ENCODE measurements at places on chromosomes 13 and 19. TPM values are rescaled to one million over a fixed set of nuclear protein-coding genes. Genes with fewer than 3 reads are reported as not detected.

Gene PCID2
- 68.6 TPM for total RNA-seq

Gene MYO16
- total RNA-seq = 0.93 TPM

Gene PEX11G
- total RNA-seq = not detected

Gene ZNF284
- 5.1 TPM for total RNA-seq

Gene CGB5
- total RNA-seq = not detected

Gene LGALS4
- 6.3 TPM for total RNA-seq

Gene PNMA8B
- 0.28 TPM for total RNA-seq

Gene GPR4
- total RNA-seq = not detected

Gene TEKTIP1
- total RNA-seq = 12.4 TPM

Gene KLK15
- total RNA-seq = not detected

Gene ANGPTL8
- total RNA-seq = not detected

Gene RGCC
- total RNA-seq = 166 TPM

Gene IRS2
- 55.9 TPM for total RNA-seq

Gene UGGT2
- not detected for total RNA-seq

Gene SRRM5
- total RNA-seq = 1.1 TPM

Gene SIRT6
- 35.7 TPM for total RNA-seq

Gene GRK1
- total RNA-seq = not detected

Gene VSTM2B
- not detected for total RNA-seq

Gene MYADM
- total RNA-seq = 70.9 TPM

Gene ZNF540
- 11.7 TPM for total RNA-seq

Gene MTMR6
- total RNA-seq = 16.3 TPM

Gene CALR3
- total RNA-seq = not detected

Gene LHFPL6
- not detected for total RNA-seq

Gene DKKL1
- not detected for total RNA-seq

Gene PALM3
- not detected for total RNA-seq

Gene C19orf38
- 1.8 TPM for total RNA-seq

Gene CEBPA
- 2.1 TPM for total RNA-seq

Gene CAMSAP3
- 0.51 TPM for total RNA-seq

Gene CEACAM3
- total RNA-seq = not detected

Gene LILRB2
- not detected for total RNA-seq

Gene CRYL1
- 16.3 TPM for total RNA-seq

Gene HRC
- total RNA-seq = not detected

Gene CGB2
- total RNA-seq = not detected

Gene NEK5
- not detected for total RNA-seq

Gene RDH13
- total RNA-seq = 13.4 TPM

Gene ZNF737
- total RNA-seq = 17.9 TPM

Gene URI1
- total RNA-seq = 71.2 TPM

Gene ZNF471
- 3.5 TPM for total RNA-seq

Gene FOXA3
- total RNA-seq = 0.16 TPM

Gene SBSN
- not detected for total RNA-seq

Gene SCEL
- 0.09 TPM for total RNA-seq

Gene OR7D2
- total RNA-seq = not detected

Gene IPO5
- total RNA-seq = 81.6 TPM

Gene SGCG
- not detected for total RNA-seq

Gene GPR183
- total RNA-seq = 122 TPM

Gene KCNJ14
- 3.5 TPM for total RNA-seq

Gene BSG
- total RNA-seq = 143 TPM

Gene SMIM17
- total RNA-seq = not detected

Gene ZNF350
- 27.4 TPM for total RNA-seq

Gene LENG9
- total RNA-seq = 3.6 TPM

Gene ZNF160
- 54.0 TPM for total RNA-seq

Gene ATG4D
- total RNA-seq = 63.0 TPM

Gene ZBTB32
- total RNA-seq = 2.0 TPM

Gene UNC13A
- total RNA-seq = 0.07 TPM

Data from T-cell (primary cell).